ENCODE measurements at places on chromosomes 1 and 21. TPM values are rescaled to one million over a fixed set of nuclear protein-coding genes. Genes with fewer than 3 reads are reported as not detected.

The CTSE gene
- not detected for total RNA-seq

GRCh38 chr1:236168716-236169429 lies 26.5 kb downstream of the GPR137B start:
- DNase-seq = no peak

GRCh38 chr1:63023171-63023570 lies 239.2 kb downstream of the ATG4C start:
- no peak for DNase-seq

DNA sequence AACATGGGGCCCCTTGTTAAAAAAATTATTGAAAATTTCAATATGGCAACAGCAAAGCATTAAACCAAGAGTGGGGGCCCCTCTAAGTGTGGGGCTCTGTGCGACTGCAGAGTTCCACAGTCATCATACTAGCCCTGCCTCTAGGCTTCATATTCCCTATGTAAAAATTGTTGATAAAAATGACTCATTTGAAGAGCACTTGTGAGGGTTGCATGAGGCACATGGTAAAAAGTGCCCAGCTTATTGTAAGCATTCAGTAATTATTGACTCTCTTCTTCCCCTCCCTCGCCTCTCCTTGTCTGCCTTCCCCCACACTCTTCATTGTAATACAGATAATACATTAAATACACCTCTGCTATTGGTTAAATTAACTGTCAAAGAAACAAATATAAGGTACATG lies 86.7 kb upstream of the PTBP2 start:
- DNase-seq = no peak

The SPEN gene
- total RNA-seq = 8.0 TPM

- DNase-seq = no peak
Measured at GRCh38 chr1:205545001-205545919, 40.8 kb downstream of the CDK18 start.

- DNase-seq = no peak
Measured at GRCh38 chr1:96183485-96183884, 538.1 kb upstream of the PTBP2 start.

DNA sequence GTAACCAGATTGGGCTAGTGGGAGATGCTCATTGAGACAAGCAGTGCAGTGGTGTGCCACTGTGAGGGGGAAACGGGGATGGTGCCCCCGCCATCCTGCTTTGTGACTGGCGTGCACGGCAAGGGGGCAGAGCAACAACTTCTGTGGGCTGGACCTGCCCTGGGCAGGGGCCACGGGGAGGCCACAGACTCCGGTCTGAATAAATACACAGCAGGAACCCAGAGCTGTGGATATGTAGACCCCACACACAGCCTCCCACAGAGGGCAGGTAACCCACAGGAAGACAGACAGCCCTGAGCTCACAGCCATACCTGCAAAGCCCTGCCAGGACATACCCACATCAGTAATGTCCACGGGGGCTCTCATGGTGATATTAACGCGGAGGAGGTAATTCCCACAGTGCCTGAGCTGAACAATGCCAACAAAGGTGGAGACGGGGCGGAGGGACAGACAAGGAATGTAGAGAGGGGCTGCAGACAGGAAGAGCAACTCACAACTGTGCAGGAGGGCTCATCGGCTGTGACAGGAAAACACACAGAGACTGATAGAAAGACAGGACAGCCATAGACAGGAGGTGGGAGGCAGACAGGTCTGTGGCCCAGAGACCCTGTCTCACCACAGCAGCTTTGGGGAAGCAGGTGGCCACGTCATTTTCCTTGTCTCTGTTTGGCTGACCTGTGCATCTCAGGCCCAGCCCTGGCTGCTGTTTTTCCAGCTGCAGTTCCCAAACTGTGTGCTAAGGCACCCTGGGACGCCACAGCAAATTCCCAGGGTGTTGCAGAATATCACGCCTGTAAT lies 4.9 kb upstream of the WNT3A start:
- DNase-seq = no peak

The TMEM183A gene
- total RNA-seq = 82.8 TPM

DNA sequence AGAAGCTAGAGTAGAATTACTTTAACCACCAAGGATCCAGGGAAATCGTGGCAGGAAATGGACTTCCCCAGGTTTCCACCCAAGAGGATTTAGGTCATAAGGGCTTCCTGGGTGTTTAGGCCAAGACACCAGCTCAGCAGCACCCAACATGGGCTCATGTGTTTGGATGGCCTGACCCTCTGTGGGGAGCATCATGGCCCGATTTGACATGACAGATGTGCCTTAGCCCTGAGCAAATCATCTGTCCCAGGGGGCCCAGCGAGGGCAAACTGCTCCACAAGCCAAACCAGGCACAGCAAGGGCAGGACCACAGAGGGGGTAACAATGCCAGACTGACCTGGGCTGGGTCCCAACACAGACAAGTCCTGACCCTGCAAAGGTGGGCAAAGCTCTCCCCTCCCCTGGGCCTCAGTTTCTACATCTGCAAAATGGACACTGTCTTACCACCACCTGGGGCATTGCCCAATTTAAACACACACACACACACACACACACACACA lies 232.8 kb downstream of the MATN1 start:
- no peak for DNase-seq

- DNase-seq = no peak
Measured at GRCh38 chr1:234725177-234726132, 115.5 kb upstream of the IRF2BP2 start.
